NCI-H2029 (cell line): ENCODE measurements at places on chromosomes 6 and 20.
A peak's percentile ranks its signal among the peaks of the same experiment; 100 is the strongest.

DNA sequence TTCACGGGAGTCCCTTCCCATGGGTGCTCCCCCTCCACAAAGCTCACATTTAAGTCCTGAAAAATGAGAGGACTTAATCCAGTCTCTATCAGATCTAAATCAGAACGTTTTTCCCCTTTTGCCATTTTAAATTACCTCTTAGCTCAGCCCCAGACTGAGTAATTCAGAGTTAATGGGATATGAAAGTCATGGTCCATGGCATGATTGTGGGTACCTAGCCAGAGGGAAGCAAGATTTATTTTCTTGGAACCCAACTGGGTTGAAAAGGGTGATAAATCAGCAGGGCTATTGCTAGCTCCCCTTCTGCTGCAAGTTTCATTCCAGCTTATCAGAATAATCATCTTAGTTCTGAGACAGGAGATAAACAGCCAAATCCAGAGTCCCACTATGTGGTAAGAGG lies 320.2 kb upstream of the CHD6 start:
- no peak for DNase-seq

DNA sequence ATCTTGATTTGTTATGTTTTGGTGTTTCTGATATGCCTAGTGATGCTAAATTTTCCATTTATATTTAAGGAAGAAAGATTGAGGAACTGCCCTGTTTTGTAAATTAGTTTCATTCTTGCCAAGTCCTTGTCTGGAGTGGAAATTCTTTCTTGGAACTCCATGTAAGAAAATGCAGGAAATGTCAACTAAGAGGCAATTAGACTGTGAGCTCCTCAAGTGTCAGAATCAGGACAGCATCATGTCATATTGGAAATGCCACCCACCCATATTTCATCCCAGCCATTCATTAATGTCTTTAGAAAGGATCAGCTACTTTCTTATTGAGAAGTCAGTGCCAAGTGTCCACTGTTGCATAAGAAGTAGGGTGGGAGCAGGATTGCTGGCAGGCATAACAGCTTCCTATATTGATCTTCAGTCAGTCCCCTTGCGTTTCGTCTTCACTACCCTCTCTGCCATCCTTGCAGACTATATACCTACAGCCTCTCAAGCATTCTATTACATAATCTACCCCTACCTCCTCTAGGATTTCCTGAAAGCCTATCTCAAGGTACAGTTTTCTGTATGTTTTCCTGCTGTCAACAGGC lies 42.4 kb downstream of the HAO1 start:
- no peak for DNase-seq

DNA sequence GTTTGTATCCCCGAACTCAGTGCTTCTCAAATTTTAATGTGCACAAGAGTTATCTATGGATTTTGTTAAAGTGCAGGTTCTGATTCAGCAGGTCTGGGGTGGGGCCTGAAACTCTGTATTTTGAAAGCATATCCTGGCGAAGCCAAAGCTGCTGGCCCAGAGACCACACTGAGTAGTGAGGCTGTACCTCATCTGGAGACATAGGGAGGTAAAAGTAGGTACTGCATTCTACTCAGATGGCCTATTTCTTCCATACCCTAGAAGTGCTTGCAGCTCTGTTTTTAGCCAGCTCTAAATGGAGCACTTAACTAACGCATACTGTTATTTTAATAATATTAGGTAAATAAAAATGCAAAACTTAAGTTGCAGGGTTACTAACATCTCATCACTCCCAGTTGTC lies 241.6 kb upstream of the PRND start:
- no peak for DNase-seq

DNA sequence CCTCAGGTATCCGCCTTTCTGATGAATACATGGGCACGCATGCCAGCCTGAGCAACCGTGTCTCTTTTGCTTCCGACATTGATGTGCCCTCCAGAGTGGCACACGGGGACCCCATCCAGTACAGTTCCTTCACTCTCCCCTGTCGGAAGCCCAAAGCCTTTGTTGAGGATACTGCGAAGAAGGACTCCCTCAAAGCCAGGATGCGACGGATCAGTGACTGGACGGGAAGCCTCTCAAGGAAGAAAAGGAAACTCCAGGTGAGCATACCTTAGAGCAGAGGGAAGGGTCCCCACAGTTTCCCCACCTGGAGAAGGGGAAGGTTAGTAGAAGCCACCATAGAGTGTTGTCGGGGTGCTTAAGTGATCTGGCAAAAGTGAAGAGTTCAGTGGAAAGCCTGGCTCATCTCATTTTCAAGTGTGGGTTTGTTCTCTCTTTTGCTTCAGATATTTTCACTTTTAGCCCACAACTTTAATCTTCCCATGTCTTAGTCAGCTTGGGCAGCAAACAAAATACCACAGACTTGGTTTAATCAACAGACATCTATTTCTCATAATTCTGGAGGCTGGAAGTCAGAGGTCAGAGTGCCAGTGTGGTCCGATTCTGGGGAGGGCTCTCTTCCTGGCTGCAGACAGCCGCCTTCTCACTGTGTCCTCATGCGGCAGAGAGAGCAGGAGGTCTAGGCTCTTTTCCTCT lies 133.5 kb upstream of the CLDN20 start:
- no peak for DNase-seq

DNA sequence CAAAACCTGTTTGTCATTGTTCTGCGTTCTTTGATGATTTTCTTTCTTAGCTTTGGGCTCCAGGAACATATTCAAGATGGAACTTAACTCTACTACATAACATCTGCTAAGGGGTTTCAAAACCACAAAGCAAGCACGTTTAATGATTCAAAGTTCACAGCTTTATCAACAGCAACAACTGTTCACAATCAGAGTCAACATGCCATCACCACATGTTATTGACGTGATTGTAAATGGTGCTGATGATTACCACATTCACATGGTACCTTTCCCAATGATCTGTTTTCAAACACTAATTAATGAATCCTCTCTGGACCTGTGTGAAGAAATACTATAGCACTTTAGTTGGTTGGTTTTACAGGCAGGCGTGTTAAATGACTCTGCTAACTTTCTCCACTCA lies 180.6 kb upstream of the CEP162 start:
- DNase-seq, result no peak

- no peak for DNase-seq
These were observed 2.8 kb upstream of the CDSN start for GRCh38 chr6:31122791-31123706.

- DNase-seq, result no peak
These were observed 15.8 kb downstream of the GJA1 start for GRCh38 chr6:121451250-121451649.

DNA sequence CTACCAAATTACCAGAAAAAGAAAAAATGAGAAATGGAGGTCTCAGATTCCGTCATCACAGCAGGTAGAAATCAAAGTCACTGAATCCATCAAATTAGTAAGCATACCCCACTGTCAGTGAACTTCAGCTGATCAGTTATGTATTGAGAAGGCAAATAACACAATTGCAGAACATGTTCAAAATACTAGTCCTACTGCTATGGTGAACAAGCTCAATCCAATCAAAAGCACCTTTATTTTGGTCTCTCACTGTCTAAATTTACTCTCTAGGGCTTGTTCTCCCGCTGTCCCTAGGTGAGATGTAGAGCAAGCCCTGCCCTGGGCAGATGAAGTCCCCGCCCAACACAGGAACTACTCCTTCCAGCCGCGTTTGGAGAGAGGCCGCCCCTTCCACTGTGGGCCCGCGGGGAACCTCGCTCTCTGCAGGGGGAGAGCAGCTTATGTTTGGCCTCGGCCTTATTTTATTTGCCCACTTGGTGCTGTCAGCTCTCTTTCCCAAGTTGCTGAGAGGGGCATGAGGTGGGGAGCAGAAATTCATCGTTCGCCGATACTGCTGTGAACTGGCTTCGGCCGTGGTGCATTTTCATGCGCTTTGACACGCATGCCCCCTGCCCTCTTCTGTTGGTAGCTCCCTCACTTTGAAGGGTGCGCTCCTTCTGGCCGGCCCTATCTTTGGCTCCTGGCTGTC lies 14.3 kb upstream of the MAP1LC3A start:
- no peak for DNase-seq

DNA sequence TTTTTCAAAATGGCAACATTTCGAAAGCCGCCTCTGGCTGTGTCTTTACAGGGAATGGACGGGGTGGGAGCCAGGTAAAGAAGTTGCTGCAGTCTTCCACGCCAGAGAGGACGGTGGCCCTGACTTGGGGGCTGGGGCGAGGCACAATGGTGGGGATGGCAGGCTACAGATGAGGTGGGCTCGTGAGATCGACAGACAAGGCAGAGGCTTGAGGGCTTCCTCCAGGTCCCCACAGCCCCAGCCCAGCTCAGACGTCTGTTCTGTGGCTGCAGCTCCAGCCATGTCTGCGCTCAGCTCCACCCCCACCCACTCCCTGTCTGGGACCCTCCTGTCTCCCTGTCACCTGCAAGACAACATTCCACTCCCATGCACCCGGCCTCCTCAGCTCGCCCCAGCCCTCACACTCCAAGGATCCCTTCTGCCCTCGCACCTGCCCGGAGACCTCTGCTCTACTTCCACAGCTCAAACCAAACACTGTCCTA lies 7.4 kb upstream of the C20orf144 start:
- no peak for DNase-seq

GRCh38 chr6:3352678-3353077 lies 93.9 kb downstream of the PSMG4 start:
- peak; percentile 42 for DNase-seq

DNA sequence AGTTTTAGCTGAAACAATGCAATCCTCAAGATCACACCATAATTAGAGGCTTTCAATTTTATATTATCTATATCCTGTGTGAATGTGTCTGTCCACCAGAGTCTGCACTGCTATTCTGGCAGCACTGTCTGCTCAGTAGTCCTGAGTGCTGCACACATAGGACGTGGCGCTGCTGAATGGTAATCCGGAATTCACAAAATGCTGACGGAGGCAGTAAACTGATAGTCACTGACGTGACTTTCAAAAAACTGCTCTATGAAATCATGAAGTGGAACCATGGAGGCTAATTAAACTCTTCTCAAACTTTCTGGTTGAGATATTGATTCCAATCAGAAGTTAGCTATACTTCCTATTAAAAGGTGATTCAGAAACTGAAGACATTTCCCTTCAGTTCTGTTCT lies 190.8 kb upstream of the NOX3 start:
- DNase-seq, result no peak

DNA sequence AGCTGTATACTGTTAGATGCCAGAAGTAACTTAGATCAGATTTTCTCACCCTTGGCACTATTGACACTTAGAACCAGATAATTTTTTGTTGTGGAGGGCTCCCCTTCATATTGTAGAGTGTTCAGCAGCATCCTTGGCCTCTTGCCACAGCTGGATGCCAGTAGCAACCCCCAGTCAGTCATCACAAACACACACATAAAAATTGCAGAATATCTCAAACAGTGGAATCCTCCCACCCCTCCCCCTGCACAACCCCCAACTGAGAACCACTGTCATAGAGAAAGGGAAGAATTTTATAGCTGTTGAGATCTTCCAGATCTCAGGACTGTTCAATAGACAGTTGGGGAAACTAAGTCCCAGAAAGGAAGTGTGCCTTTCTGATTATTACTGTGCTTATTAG lies 81.2 kb upstream of the VSTM2L start:
- no peak for DNase-seq

GRCh38 chr6:112310439-112311125 lies 36.5 kb upstream of the RFPL4B start:
- DNase-seq, result no peak

- DNase-seq, result no peak
These were observed 799 bp upstream of the SHPRH start for GRCh38 chr6:145964948-145965366.

- DNase-seq, result no peak
These were observed 22.7 kb downstream of the ZDHHC14 start for GRCh38 chr6:157403686-157404051.

DNA sequence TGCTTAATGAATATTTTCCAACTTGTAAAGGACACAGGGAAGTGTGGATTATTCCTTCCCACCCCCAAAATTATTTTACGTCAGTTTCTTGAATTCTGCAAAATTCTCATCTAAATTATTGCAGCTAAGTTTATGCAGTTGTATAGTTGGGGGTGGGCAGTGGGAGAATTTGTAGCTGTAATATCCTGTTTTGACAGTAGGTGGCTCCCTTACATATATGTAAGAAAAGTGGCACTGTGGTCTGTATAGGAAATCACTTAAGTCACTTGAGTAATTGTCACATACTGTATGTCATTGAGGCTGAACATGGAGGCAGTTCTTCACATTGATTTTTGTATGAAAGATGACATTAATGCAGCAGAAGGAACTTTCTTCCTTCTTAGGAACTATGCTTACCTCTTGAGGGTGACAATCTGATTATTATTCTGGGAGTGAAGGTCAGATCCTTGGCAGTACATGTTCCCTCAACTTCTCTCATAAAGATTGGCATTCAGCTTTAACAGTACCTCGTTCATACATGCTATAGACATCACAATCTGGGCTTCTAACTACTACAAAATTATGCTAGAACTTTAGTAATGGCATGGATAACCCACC lies 14.6 kb upstream of the CFAP206 start:
- DNase-seq, result peak; percentile 76

DNA sequence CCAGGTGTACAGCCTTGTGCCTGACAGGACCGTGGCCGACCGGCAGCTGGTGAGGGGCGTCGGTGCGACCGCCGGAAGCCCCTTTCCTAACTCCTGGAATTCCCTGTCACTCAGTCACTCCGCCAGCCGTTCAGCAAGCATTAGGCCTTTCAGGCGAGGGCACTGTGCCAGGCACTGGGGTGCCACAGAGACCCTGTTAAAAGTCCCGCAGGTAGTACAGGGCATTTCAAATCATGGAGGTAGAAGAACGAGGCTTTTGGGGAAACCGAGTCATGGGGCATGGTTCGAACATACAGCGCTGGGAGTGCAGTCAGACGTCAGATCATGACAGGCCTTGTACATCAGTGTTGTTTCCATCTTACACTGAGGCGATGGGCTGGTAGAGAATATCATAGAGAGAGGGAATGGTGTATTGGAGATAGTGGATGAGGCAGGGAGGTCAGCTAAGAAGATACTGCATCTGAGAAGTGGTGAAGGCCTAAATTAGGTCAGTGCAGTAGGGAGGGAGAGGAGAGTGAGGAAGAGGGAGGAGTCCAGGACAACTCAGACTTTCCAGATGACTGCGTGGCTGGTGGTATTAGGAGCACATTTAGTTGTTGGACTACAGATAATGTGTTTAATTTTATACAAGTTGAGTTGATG lies 892 bp upstream of the DXO start:
- DNase-seq, result no peak
